Renal cortex interstitium (tissue), 15 donors: ENCODE measurements at places on chromosomes 1 and 21. TPM values are rescaled to one million over a fixed set of nuclear protein-coding genes. Genes with fewer than 3 reads are reported as not detected.

GRCh38 chr1:41998250-41998649 lies 79.5 kb upstream of the HIVEP3 start:
- no peak for DNase-seq

Gene GNB1
- polyA plus RNA-seq, result 310 TPM

GRCh38 chr1:119651133-119651532 lies 3.1 kb upstream of the ZNF697 start:
- no peak for DNase-seq

GRCh38 chr1:158255656-158256055 lies 1.4 kb downstream of the CD1A start:
- no peak for DNase-seq

Gene PTPN22
- polyA plus RNA-seq, result 0.42 TPM

DNA sequence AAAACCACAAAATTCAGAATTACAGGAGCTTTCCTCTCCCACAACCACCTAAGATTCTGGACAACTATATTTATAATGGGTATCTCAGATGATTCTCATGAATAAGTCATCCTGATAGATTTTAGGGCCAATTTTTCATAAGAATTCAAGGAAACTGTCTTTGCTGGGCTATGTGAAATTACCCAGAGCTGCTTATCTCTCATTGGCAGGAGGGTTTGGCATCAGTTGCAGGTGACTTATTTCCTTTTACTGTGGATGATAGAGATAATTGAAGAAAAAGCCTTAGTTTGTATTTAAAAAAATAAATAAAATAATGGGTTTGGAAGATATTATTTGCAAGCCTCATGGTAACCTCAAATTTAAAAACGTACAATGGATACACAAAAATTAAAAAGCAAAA lies 38.2 kb upstream of the WDR26 start:
- DNase-seq, result no peak

DNA sequence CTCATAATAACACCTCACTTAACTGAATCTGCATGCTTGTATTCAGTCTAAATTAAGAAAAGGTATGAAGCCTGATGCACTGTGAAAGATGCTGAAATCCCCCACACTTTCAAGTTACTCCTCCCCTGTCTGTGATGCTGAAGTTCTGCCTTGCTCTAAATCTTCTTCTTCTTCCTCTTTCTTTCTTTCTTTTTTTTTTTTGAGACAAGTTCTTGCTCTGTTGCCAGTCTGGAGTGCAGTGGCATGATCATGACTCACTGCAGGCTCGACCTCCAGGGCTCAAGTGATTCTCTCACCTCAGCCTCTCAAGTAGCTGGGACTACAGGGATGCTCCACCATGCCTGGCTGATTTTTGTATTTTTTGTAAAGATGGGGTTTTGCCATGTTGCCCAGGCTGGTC lies 231.0 kb upstream of the B3GALT2 start:
- DNase-seq, result no peak

Gene RAD54L
- polyA plus RNA-seq, result 12.6 TPM

DNA sequence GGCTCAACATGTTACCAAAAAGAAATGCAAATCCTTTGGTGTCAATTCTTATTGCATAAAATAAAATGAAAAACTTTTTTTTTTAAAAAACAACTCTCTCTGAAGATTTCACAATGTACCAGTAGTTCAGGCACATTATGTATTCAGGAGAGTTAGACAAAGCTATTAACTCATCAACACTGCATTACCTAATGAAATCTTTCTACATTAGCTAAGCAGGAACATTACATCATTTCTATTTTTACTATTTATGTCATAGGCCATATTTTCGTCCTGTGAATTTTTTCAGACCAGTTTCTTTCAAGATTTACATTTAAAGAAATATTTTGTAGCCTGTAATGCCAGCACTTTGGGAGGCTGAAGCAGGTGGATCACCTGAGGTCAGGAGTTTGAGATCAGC lies 366.2 kb downstream of the USH2A start:
- no peak for DNase-seq

GRCh38 chr1:2294033-2294724 lies 66.1 kb downstream of the SKI start:
- no peak for DNase-seq

DNA sequence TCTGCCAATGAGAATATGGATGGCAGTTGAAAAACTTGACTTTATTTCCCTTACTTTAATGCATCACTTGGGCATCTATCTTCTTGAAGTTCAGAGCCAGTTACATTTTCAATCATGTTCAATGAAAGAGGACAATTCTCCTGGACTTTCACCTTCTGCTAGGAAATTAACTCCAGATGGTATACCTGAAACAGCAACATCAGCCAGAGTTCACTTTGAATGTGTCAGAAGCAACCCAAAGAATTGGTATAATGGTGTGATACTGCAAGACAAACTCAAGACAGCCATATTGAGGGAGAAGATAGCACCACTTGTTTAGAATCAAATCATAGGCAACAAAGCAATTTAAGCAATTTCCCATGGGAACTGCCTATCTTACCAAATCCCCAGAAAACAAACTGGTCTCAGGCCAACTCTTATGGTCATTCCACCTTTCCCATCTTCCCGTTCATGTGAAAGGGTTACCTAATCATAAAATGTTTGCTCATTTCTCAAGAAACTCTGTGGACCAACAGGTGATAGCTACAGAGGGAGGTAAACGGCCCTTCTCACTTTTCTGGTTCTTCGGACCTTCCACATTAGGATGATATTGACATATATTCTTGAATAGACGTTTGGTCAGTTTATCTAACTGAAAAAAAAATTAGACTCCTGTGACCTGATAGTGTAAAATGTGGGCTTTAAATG lies 29.7 kb upstream of the C8B start:
- DNase-seq, result no peak

- no peak for DNase-seq
Observed at GRCh38 chr1:1605034-1605591, 5.2 kb upstream of the FNDC10 start.

Gene MMP23B
- 35.3 TPM for polyA plus RNA-seq

Gene BOLA1
- 20.2 TPM for polyA plus RNA-seq

- DNase-seq, result no peak
Observed at GRCh38 chr21:15203740-15204139, 138.9 kb upstream of the NRIP1 start.

GRCh38 chr21:24785033-24785432 lies 822.2 kb downstream of the MRPL39 start:
- DNase-seq, result no peak

DNA sequence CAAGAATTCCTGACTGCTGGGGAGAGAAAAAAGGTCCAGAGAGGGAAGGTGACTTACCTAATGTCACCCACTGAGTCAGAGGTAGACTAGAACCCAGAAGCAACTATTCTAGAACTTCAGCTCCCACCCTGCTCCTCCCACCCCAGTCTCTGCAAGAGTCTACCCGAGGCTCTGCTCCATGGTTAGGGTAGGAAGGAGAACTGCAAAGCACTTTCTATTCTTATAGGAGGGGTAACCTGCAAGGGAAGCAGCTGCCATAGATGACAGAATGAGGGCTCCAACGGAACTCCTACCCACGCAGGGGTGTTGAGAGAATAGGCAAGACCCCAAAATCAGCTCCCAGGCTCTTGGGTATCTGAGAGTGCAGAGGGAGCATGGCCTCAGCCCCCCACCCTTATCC lies 4.3 kb downstream of the SLC9A1 start:
- no peak for DNase-seq

Gene MMEL1
- 1.9 TPM for polyA plus RNA-seq

Gene CD2
- polyA plus RNA-seq, result 0.23 TPM

DNA sequence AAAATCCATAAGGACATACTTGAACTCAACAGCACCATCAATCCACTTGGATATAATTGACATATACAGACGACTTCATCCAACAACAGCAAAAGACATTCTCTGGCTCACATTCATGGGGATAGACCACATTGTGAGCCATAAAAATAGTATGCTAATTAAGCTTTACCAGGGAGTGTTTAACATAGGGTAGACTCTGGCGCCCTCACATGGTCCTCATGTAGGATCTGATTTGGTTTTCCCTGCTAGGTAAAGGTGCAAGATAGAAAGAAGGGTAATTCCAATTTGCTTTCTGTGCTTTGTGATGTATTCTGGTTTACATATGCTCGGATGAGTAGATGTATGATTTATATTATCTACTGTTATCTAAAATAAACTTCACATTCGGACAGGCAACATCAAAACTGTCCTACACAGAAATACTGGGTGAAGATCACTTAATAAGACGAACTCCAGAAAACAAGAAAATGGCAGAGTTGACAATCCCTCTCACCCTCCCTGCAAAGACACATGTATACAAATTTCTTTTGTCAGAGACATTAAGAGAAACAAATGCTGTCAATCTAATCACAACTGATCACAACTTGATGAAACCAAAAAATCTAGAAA lies 27.7 kb downstream of the CR1L start:
- no peak for DNase-seq

DNA sequence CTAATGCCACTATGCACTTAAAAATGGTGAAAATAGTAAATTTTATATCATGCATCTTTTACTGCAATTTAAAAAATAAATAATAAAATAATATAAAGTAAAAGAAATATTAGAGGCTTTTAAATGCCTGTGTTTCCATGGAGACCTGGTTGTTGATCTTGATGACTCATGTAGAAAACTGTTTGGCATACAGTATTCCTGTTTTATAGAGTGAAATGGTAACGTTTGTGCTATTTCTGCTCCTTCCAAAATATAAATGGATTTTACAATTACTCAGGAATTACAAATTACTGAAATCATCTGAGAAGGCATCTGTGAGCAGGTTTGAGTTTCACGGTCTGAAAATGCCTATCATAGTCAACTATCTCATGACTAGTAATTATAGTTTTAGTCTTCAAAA lies 98.4 kb upstream of the USP25 start:
- DNase-seq, result no peak

Gene NBPF20
- 2.9 TPM for polyA plus RNA-seq

DNA sequence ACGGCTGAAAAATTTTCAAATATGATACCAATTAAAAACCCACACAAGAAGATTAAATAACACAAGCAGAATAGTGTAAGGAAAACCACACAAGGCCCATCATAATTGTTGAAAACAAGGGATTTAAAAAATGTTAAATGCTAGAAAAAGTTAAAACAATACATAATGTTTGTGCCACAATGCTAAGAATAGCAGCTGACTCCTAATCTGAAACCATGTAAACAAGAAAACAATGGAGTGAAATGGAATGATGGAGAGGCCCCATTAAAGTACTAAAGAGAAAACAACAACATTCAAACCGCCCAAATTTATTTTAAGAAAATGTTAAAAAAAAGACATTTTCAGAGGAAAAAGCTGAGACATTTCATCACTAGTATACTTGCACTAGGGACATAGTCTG lies 663.6 kb upstream of the NCAM2 start:
- no peak for DNase-seq

Gene DNAJC6
- polyA plus RNA-seq, result 7.6 TPM

DNA sequence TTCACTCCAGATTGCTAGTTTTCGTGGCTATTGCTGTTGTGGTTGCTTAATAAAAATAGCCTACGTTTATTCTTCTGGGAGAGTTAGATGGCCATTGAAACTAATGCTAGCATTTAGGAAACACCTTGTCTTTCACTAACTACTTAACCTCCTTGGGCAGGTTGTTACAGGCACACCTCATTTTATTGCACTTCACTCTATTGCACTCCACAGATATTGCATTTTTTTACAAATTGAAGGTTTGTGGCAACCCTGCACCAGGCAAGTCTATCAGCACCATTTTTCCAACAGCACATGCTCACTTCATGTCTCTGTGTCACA lies 11.3 kb upstream of the MARK1 start:
- DNase-seq, result no peak

GRCh38 chr1:221604948-221605347 lies 136.9 kb downstream of the DUSP10 start:
- no peak for DNase-seq

DNA sequence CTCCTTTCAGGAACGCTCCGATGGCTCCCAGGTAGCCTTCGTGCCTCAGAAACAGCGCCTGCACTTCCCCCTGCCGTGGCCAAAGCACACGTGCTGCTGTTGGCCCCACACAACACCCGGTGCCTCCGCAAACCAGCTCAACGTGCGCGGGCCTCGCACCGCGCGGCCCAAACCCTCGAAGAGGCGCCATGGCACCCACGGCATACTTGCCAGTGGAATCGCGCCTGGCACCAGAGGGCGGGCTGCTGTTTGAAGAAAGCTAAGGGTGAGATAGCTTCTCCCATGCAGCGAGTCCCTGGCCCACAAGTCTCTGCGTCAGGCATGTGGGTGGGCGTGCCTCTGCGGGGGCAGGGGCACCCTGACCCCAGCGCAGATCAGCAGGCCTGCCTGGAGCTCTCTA lies 7.9 kb downstream of the PANK4 start:
- DNase-seq, result no peak

GRCh38 chr1:247385283-247385682 lies 30.7 kb upstream of the NLRP3 start:
- no peak for DNase-seq

- no peak for DNase-seq
Observed at GRCh38 chr1:5905436-5905835, 86.8 kb downstream of the NPHP4 start.

DNA sequence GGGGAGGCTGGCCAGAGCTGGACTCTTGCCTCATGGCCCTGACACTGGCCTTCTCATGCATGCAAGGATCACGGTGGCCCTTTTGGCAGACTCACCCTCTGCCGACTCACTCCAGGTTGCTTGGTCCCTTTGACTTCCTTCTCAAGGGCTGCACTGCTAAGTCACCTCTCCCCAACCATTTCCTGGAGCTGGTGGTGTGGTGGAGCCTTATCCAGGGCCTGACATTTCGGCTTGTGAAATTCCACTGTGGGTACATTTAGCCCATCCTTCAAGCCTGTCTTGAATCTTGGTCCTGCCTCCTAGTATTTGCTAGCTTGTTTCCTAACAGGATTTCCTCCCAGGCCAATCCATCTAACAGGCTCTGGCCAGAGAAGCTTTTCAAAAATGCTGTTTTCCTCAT lies 52.6 kb upstream of the JUN start:
- no peak for DNase-seq

DNA sequence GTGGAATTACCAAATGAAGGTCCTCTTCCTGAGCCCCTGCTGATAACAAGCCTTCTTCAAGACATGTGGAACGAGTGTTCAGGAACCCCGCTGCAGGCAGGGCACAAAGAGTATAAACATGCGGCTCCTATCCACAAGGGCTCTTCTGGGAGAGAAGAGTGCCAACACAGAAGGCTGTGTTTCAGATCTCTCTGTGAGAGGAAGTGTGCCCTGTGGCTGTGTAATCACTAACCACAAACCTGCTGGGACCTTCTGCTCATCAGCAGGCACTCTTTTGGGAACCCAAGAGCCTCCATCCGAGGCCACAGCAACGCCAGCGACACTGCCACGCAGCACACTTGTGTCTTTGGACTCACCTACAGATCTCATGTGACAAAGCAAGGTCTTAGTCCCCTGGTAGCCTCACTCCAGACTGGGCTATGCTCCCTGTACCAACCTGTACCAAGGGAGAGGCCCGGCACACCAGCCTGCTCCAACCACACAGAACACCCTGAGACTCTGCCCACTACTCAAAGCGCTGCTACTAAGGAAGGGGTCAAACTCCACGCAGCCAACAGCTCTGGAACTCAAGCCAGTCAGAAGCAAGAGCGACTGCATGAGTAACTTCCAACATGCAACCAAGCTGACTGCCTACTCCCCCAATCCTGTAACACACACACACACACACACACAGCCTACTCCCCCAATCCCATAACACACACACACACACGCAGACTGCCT lies 7.8 kb downstream of the PTTG1IP start:
- DNase-seq, result no peak

Gene SIPA1L2
- 30.8 TPM for polyA plus RNA-seq

GRCh38 chr1:160807247-160807646 lies 11.3 kb downstream of the LY9 start:
- no peak for DNase-seq

- DNase-seq, result no peak
Observed at GRCh38 chr21:16007943-16008342, 278.2 kb downstream of the USP25 start.

Gene AK2
- 199 TPM for polyA plus RNA-seq

Gene AMY1C
- polyA plus RNA-seq, result not detected

GRCh38 chr1:181391301-181391900 lies 91.9 kb upstream of the CACNA1E start:
- no peak for DNase-seq
